SJCRH30 (cell line): ENCODE measurements at places on chromosomes 12 and 14. TPM values are rescaled to one million over a fixed set of nuclear protein-coding genes. Genes with fewer than 3 reads are reported as not detected.

GRCh38 chr12:26648584-26648983, 184.4 kb downstream of the ITPR2 start:
- no peak overlapping the region for H3K4me3 ChIP-seq
- no peaks in the 10 kb centered on the region for H3K36me3 ChIP-seq
- H3K27me3 ChIP-seq, result no peaks in the 10 kb centered on the region
- H3K4me1 ChIP-seq, result peaks cover 4% of the 10 kb centered on the region

DNA sequence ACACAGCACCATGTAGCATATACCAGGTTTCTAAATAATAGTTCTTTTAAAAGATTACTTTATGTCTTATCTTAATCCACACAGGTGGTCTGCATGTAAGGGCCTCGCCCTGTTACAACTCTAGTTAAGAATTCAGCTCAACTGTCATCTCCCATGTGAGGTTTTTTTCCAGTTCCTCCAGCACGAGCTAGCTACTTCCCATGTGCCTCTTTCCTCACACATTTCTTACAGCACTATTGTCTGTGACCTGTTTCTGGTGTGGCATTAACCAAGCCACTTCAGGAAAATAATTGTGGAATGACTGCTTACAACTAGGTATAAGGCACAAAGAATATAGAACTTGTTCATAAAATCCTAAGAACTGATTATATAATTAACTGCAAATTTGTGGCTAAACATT, 65.5 kb downstream of the SH2B3 start:
- H3K4me3 ChIP-seq, result no peak overlapping the region
- no peak for DNase-seq
- H3K27ac ChIP-seq, result no peak overlapping the region
- H3K36me3 ChIP-seq, result peaks cover 36% of the 10 kb centered on the region

DNA sequence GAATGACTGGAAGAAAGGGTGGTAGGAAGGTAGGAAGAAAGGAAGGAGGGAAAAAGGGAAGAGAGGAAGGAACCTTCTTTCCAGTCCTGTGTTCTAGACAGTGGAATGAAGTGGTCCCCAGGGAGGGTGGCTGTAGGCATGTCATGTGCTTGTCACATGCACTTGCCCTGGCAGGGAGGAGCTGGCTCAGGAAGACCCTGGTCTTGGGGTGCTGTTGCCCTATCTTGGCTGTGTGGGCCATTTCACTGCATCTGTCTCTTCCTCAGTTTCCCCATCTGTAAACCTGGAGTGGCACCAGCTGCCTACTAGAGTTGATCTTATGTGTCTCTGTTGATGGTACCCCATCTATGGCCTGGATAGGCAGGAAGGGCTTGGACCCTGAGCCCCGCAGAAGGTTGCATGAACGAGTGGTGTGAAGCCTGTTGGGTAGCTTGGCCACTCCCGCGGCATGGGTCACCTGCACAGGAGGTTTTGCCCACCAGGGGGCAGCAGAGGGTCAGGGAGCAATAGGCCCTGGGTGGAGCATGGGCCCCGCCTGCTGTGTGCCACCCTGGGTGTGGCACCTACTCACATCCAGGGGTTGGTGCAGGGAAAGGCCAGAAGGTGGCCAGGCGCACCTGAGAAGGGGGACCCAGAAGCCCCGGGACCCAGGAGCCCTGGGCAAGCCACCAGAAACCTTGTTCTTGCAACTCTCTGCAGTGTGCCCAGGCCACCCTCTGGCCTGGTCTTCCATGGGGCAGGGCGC, 25.1 kb downstream of the MEG3 start:
- DNase-seq, result peak; percentile 76
- H3K36me3 ChIP-seq, result peaks cover 79% of the 10 kb centered on the region
- H3K4me3 ChIP-seq, result no peak overlapping the region
- no peaks in the 10 kb centered on the region for H3K4me1 ChIP-seq
- H3K27me3 ChIP-seq, result no peaks in the 10 kb centered on the region

- DNase-seq, result no peak
- no peak overlapping the region for H3K4me3 ChIP-seq
- no peaks in the 10 kb centered on the region for H3K36me3 ChIP-seq
These were observed 103.8 kb upstream of the RESF1 start for GRCh38 chr12:31855427-31855826.

DNA sequence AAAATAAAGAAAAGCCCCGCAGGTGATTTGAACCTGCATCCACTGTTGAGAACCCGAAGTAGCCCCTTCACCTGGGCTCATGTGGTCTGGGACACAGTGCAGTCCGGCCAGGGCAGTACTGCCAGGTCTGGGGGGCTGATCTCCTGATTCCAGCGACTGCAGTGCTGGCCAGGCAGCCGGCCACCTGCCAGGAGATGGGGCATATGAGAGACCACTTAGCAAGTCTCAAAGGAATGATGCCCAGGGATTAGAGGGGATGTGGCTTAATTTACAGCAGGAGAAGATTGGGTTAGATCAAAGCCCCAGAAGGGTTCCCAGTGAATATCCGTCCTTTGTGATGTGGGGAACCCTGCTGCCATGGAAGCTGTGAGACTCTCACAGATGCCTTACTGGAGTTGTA, 113.3 kb downstream of the PRMT8 start:
- DNase-seq, result no peak
- no peaks in the 10 kb centered on the region for H3K36me3 ChIP-seq
- H3K27me3 ChIP-seq, result peaks cover 7% of the 10 kb centered on the region; the same call in 1 of the 2 replicates

Gene PRPH
- total RNA-seq, result 1.7 and 3.9 TPM in 2 replicates
